Keratinocyte (primary cell): ENCODE measurements at places on chromosomes 5 and 9. TPM values are rescaled to one million over a fixed set of nuclear protein-coding genes. Genes with fewer than 3 reads are reported as not detected.

THBS4 gene
- 0.27 to 0.47 TPM (median 0.46 TPM) in 3 replicates for polyA plus RNA-seq

CD180 gene
- not detected in 3 replicates for polyA plus RNA-seq

EGFLAM gene
- polyA plus RNA-seq = not detected in 3 replicates

TPPP gene
- 0.88 to 2.5 TPM (median 1.1 TPM) in 3 replicates for polyA plus RNA-seq

GRCh38 chr9:20135119-20135697 is 346.4 kb upstream of the SLC24A2 start:
- H3K36me3 ChIP-seq = no peaks in the 10 kb centered on the region
- DNase-seq = no peak
- H3K27me3 ChIP-seq = no peaks in the 10 kb centered on the region
- H3K4me1 ChIP-seq = no peaks in the 10 kb centered on the region

- H3K4me3 ChIP-seq = no peak overlapping the region
- no peaks in the 10 kb centered on the region for H3K27me3 ChIP-seq
- peaks cover 12% of the 10 kb centered on the region for H3K4me1 ChIP-seq
- no peaks in the 10 kb centered on the region for H3K36me3 ChIP-seq
- no peak overlapping the region for H3K27ac ChIP-seq
Measured at GRCh38 chr9:3909966-3910650, 384.3 kb upstream of the RFX3 start.

DNA sequence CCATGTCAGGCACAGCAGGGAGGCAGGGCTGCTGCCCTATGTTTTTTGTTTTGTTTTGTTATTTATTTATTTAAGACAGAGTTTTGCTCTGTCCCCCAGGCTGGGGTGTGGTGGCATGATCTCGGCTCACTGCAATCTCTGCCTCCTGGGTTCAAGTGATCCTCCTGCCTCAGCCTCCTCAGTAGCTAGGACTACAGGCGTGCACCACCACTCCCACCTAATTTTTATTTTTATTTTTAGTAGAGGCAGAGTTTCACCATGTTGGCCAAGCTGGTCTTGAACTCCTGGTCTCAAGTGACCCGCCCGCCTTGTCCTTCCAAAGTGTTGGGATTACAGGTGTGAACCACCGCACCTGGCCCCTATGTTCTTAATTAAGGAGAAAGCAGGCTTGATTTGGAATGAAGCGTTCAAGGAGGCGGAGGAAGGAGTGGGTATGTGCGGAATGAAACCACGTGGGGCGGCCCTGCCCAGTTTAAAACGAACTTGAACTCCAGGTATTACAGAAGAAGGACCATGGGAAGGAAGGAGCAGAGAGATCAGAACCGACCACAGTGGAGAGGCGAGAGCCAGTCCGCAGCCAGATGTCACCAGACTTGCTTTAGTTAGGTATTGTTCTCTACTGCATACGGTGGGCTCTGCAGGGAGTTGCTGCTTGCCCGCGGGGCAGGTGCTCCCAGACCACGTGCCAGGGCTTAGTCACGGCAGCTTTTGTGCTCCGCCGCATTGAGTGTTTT is 34.9 kb upstream of the EPB41L4B start:
- DNase-seq = no peak
- H3K4me3 ChIP-seq = no peak overlapping the region
- peaks cover 4% of the 10 kb centered on the region for H3K27me3 ChIP-seq
- no peak overlapping the region for H3K27ac ChIP-seq
- no peaks in the 10 kb centered on the region for H3K4me1 ChIP-seq

- H3K4me1 ChIP-seq = peaks cover 25% of the 10 kb centered on the region
- peaks cover 5% of the 10 kb centered on the region for H3K36me3 ChIP-seq
- H3K27me3 ChIP-seq = no peaks in the 10 kb centered on the region
- no peak overlapping the region for H3K4me3 ChIP-seq
- no peak for DNase-seq
- H3K27ac ChIP-seq = no peak overlapping the region
Measured at GRCh38 chr5:10743526-10743925, 17.5 kb downstream of the DAP start.
